ENCODE measurements at places on chromosomes 12 and 14. TPM values are rescaled to one million over a fixed set of nuclear protein-coding genes. Genes with fewer than 3 reads are reported as not detected.

COX6A1 gene
- 132 TPM for total RNA-seq

GPR84 gene
- not detected for total RNA-seq

DNA sequence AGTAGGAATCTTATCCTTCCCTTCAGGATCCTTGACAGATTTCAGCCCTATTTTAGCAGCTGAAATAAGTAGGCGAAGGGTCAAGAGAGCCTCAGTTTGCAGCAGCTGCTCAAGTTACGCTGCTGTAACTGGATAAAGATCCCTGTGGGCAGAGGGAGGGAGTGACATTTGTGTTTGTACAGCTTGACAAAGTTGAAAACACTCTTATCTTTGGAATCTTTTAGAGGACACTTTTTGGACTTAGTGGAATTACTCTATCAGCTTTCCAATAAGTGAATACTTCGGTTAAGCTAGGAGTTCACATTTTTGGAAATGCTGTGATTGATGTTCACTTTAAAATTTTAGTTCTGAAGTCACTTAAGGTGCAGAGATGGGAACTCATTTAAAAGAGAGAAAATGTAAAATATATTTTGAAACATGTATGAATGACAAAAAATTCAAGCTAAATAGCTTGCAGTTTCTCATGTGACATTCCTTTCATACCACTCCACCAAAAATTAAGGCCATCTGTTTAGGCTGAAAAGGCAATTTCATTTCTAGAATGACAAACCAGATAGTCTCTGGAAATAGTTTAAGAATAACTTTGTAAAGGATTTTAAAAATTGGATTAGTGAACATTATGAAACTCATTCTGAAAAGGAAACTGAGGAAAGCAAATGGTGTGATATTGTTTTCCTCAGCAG is 55.2 kb downstream of the SLC38A4 start:
- DNase-seq: no peak

DNA sequence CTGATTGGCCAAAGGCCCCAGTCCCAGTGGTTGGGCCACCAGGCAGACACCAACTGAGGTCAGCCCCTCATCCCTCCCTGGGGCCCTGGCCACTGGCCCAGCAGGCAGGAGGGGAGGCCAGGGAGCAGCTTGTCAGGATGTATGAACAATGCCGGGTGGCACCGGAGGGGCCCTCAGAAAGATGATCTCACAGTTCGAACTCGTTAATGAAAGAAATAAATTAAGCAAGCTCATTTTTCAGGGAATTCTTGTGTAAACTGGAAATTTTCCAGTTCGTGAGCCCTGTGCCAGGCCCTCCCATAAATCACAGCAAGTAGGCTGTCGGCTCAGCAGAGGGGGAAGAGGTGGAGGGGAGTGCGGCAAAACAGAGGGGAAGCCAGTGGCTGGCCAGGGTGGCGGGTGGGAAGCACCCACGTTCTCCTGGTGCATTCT is 177.0 kb upstream of the VASH1 start:
- no peak for DNase-seq

GRCh38 chr12:108400056-108400455 is 60.9 kb upstream of the CMKLR1 start:
- no peak for DNase-seq

GRCh38 chr12:8483079-8483478 is 27.3 kb downstream of the CLEC6A start:
- DNase-seq: no peak

Data from B cell (primary cell).